NCI-H460 (cell line): ENCODE measurements at places on chromosomes 5 and 9. TPM values are rescaled to one million over a fixed set of nuclear protein-coding genes. Genes with fewer than 3 reads are reported as not detected.

Gene ROPN1L
- total RNA-seq: 0.35 and 0.49 TPM in 2 replicates

Gene AK6
- total RNA-seq: 73.3 and 75.9 TPM in 2 replicates

Gene PTGS1
- total RNA-seq: 1.5 and 1.9 TPM in 2 replicates

Gene PCDHB13
- total RNA-seq: 2.2 and 2.5 TPM in 2 replicates

Gene MARCHF11
- not detected in 2 replicates for total RNA-seq

Gene PGM5
- total RNA-seq: 0.07 TPM in 1 of 2 replicates, not detected in the other

Gene TYRP1
- 0.38 TPM in 1 of 2 replicates, not detected in the other for total RNA-seq

Gene SLC25A48
- not detected in 2 replicates for total RNA-seq

Gene SLC36A3
- not detected in 2 replicates for total RNA-seq

Gene TPPP
- 0.54 and 0.63 TPM in 2 replicates for total RNA-seq

Gene SHOC1
- not detected in 2 replicates for total RNA-seq

Gene ZFP37
- total RNA-seq: not detected in 2 replicates

Gene ZDHHC11B
- 0.26 and 0.42 TPM in 2 replicates for total RNA-seq

Gene FCN1
- total RNA-seq: not detected in 2 replicates

Gene SLC34A3
- not detected in 2 replicates for total RNA-seq

Gene NR5A1
- not detected in 2 replicates for total RNA-seq

Gene PCDHA6
- not detected in 2 replicates for total RNA-seq
